ENCODE measurements at places on chromosomes 3 and 15. TPM values are rescaled to one million over a fixed set of nuclear protein-coding genes. Genes with fewer than 3 reads are reported as not detected.

DNA sequence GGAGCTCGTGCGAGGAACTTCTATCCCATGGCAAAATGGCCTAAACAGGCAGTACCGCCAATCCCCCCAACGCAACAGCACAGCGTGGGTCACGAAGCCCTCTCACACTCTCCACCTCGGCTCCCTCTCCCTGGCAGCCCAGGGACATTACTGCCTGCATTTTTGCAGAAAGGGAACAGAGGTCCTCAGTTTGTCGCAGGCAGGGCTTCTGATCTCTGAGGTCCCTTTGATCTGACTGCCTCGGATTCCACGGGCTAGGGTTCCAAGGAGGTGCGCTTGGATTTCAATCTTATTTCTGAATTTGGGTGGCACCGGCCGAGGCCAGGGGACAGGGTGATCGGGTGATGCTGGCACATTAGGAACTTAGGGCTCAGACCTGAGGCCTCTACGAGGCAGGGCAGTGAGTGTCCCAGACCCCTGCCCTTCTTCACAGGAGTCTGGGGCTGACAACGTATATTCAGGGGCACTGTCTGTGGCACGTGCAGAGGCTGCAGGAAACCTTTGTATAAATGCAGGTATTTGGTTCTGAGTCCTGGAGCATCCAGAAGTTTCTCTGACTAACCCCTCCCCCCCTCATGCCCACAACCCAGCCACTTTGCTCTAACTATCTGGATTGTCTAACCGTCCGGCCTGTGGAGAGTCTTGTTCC lies 197.9 kb downstream of the XXYLT1 start:
- DNase-seq: no peak

GRCh38 chr15:31062310-31062847 lies 39.1 kb downstream of the TRPM1 start:
- no peak for DNase-seq

DNA sequence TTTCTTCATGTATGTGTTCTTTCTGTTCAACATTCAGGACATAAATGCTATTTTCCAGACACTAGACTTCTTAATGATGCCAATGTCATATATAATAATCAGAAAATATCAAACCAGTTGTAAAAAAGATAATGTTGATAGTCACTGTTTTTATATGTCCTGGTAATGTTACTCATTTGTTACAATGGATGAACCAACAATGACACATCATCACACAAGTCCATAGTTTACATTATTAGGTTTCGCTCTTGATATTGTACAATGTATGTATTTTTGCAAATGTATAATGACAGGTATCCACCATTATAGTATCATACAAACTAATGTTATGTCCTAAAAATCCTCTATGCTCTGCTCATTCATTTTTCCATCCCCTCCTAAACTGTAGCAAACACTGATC lies 243.8 kb upstream of the CDIN1 start:
- no peak for DNase-seq

DNA sequence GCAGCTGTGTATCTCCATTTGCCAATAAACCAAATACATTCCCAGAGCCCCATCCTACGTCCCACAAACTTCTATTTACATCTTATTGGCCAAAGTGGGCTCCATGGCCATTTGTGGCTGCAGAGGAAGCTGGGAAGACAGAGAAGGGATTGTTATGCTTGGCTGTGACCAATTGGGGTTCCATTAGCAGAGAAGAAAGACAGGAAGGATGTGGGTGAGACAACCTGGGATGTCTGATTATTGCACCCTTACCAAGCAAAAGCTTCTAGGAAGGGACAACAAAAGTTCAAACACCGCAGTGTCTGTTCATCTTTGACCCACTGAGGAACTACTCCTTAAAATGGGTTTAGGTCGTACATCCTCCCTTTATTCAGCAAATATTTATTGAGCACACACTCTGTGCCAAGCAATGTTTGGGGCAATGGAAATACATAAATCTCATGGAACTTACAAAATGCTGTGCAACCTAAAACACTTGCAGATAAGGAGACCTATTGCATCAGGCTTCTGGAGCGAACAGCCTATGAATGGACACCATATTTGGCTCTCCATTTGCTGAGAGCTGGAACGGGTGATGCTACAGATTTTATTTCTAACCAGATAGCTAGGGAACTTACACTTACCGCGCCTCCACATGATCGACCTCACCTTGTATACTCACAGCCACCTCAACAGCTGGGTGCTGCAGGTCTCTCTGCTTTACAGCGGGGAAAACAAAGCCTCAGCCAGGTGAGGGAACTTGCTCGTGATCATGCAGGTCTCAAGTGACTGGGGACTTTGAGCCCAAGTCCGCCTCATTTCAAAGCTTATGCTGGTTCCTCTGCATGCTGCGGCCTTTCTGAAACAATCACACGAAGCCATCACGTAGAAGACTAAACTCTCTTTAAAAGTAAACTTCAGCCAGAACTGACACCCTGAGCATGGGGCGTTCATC lies 21.4 kb upstream of the NR2E3 start:
- peak; percentile 88 for DNase-seq

DNA sequence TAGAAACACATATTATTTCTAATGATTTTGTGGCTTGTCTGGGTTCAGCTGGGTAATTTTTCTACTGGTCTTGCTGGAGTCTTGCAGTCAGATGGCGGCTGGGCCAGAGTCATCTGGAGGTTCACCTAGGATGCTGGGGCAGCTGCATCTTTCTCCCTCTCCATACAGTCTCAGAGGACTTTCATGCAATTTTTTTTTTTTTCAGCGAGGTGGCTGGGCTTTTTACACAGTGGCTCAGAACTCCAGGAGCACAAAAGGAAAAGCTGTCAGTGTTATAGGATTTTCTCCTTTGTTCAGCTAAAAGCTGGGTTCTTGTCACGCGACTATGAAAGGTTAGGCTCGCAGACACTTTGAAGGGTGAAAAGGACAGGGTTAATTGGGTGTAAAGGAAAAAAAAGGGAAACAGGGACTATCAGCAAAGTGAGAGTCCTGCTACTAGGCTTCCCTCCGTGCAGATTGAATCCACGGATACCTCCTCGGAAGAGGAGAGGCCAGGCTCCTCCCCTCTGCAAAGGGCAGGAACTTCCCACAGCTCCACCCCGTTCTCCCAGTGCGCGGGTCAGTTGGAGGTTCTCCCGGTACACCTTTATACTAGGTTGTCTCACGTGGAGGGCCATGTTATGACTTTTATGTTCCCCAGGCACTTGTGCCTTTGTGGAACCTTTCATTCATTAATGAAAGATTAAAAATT lies 44.3 kb downstream of the ADGRG7 start:
- no peak for DNase-seq

GRCh38 chr3:15460891-15461531 lies 33.6 kb downstream of the EAF1 start:
- no peak for DNase-seq

DNA sequence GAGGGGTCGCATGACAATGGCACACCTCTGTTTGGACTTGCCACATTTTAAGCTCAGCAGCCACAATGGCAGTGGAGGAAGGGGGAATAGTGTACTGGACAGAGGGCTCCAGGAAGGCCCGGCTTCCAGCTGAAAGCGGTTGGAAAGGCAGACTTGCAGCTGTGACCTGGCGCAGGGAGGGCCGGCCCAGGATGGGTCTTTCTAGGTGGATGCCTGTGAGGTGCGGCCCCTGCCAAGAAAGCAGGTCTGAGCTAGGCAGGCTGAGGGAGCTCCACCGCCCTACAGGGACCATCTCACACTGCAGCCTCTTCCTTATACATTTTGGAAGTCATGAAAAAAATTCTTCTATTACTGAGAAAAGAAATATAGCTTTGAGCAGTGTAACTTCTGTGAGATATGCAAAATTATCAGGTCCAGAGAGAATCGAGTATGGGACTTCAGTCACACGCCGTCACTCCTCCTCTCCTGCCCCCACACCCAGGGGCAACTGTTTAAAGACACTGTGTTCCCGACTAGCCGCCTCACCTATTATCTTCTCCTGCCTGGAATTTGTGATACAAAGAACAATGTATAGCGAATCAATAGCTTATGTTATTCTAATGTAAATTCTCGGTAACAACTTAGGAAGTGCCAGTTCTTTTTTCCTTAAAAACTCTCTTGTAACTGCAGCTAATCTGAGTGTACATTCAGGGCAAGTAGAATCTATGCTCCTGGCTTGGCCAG lies 331.0 kb downstream of the OCA2 start:
- DNase-seq: no peak

DNA sequence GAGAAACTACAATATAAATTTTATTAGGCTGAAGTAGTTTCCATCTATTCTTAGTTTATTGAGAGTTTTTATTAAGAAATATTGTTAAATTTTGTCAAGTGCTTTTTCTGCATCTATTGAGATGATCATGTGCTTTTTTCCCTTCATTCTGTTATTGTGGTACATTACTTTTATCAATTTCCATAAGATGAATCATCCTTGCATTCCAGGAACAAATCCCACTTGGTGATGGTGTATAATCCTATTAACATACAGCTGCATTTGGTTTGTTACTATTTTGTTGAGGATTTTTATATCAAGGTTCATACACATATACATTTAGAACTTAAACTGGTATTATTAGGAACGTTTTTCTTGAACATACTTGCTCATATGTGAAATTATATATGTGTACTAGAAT lies 199.8 kb downstream of the TBC1D5 start:
- no peak for DNase-seq

GABRR3 gene
- not detected for total RNA-seq

GRCh38 chr3:119295816-119296726 lies 1.9 kb downstream of the ARHGAP31 start:
- DNase-seq: no peak

GRM2 gene
- total RNA-seq: under 0.01 TPM

PLSCR4 gene
- 569 TPM for total RNA-seq

DNA sequence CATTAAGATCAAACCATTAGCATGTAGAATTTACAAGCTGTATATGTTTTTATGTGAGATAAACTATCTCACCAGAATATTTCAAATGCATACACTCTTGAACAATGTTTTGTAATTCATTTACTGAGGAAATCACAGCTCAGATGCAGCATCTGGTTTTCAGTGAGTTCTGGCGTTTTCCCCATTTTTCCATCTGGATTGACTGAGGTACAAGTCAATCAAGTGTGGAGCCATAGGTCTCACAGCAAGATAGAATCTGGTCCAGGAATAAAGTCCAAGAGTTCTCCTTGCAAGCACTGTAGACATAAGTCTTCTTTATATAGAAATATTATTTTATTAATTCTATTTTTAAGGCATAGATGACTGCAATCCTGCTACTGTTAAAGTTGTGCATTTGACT lies 219.3 kb downstream of the ZBBX start:
- no peak for DNase-seq

DNA sequence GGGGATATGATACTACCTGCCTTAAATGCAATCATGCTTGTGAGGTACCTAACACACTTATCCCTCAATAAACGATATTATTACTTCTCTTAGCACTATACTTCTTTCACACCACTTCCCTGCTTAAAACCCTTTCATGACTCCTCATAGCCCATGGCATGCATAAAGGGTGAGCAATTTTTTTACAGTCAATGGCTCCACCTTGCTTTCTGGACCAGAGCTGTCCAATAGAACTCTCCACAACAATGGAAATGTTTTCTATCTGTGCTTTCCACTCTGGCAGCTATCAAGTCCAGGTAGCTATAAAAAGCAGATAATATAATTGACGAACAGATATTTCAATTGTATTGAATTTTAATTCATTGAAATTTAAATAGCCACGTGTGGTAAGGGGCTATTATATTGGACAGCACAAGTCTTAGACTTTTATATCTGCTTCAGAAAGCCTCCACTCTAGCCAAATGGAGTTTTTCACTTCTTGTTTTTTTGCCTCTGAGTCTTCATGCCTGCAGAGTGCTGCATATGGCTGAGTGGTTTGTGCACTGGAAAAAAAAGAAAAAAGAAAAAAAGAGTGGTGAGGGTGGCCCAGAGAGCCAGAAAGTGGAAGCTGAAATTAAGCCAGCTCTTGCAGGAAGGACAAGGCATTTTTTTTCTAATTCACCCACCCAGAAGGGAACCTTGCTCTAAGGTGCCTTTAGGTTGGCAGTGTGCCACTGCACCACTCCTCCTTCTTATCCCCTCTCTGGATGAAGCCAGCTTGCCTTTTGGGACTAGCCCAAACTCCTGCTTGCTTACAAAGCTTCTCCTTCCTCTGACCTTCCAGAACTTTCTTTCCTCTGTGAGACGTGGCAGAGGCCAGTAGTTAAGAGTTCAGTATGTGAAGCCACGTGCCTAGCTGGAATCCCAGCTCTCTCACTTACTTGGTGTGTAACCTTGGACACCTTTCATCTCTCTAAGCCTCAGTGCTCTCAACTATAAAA lies 239.0 kb upstream of the LRTM1 start:
- no peak for DNase-seq

GATA2 gene
- total RNA-seq: 6.7 TPM

DNA sequence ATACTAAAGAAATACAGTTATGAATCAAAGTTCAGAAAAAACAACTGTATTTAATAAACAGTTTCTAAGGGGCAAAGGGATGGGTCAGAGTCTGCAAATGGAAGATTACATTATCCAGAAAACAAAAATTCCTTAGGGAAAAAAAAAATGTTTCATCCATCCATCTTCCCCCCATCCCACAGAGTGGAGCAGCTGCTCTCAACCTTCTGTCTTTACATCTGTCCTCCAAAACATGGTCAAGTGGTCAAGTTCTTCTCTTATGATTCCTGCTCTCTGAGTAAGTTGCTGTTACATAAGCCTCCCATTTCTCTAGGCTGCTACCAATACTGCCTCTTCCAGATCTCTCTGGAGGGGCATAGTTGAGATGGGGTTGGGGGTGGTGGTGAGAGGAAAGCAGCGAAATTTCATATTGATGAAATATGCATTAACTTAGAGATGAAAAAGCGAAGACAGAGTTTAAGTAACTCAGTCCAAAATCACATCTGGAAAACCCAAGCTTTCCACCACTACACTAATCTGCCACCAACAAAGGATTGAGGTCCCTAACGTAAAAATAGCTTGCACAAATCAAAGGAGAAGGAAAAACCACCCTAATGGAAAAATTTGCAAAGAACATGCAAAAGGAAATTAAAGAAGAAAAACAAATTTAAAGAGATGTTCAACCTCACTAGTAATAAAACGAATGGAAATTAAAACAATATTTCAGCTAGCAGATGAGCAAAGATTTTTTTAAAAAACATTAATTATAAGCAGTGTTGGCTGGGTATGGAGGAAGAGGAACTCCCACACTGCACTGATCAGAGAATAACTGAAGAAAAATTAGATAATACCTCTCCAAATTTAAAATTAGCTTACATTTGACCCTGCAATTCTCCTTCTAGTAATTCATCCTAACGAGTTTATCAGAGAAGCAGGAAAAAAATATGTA lies 109.5 kb downstream of the ST8SIA2 start:
- no peak for DNase-seq

- DNase-seq: peak; percentile 16
These were observed 655.2 kb downstream of the RBMS3 start for GRCh38 chr3:29936054-29936453.

- no peak for DNase-seq
These were observed 162.2 kb upstream of the TLE3 start for GRCh38 chr15:70259640-70260508.

DNA sequence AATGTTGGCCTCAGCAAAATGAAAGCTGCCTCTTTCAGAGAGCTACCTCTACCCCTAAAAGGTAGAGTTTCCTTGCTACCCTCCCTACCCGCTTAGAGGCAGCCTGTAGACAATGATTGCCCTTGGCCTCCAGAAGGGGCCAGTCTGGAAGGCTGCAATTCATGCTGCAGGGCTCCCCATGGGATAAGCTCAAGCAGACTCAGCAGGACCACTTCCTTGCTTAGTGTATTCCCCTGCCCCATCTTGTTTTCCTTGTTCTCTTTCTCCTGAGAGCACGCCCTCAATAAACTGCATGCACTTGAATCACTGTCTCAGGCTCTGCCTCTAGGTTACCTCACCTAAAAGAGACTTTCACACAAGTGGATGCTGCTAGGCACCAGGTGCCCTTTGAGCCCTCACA lies 134.0 kb upstream of the CTNNB1 start:
- DNase-seq: no peak
